NCI-H345 (cell line): ENCODE measurements at places on chromosomes 5 and 9.

- DNase-seq = no peak
These were observed 65.8 kb upstream of the DAPK1 start for GRCh38 chr9:87431837-87432236.

DNA sequence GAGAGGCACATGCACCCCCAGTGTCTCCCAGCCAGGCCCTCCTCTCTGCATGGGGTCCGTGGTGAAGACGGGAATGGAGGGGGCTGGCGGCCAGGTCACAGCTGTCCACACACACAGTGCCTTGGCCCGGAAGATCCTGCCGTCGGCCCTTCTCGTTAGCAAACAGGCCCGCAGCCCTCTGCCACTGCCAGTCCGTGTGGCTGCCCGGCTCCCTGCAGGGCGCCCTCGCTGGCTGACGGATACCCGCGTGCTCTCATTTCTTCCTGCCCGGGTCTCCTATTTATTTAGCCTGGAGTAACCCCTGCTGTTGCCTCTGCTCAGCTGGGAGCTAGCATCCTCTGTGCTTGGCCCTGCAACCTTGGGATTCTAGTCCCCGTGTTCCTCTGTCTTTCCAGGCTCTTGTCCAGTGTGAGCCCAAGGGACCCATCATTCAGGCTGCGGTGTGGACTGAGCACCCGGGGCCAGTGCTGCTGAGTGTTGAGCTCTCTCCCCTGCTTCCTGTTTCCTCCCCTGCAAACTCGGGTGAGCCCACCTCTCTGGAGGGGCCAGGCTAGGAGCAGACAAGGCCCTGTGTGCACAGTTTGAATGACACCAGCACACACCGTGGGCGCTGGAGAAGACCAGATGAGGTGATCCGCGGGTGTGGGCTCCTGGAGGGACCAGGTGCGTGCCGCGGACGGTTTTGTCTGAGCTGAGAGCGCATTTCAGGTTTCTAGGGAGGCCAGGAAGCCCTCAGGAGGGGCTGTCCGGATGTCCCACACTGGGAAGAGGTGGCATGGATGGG lies 14.6 kb upstream of the RNU6ATAC start:
- DNase-seq = no peak

DNA sequence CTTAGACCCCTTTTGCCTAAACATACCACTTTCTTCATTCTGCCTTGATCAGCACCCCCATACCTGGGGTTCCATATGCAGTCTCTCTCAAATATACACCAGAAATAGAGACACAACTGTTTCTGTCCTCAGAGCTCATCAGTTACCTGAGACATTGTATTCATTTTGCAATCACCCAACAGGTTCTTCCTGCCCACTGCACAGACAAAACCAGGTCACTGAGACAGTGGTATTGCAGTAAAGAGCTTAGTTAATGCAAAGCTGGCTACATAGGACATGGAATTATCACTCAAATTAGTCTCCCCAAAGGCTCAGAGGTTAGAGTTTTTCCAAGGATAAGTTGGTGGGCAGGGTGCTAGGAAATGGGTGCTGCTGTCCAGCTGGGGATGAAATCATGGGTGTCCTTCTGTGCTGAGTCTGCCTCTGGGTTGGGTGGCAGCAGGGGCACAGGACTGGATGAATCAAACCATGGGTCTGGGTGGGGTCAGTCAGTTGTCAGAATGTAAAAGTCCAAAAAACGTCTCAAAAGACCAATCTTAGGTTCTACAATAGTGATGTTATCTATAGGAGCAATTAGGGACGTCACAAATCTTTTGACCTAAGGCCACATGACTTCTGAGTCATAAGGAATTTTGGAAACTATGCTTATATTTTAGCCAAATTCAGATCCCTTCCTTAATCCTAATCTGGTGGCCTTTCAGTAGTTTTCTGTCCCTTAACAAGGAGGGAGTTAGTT lies 41.0 kb downstream of the KCNV2 start:
- DNase-seq = no peak

- DNase-seq = no peak
These were observed 121.3 kb downstream of the DAB2IP start for GRCh38 chr9:121772600-121773285.

DNA sequence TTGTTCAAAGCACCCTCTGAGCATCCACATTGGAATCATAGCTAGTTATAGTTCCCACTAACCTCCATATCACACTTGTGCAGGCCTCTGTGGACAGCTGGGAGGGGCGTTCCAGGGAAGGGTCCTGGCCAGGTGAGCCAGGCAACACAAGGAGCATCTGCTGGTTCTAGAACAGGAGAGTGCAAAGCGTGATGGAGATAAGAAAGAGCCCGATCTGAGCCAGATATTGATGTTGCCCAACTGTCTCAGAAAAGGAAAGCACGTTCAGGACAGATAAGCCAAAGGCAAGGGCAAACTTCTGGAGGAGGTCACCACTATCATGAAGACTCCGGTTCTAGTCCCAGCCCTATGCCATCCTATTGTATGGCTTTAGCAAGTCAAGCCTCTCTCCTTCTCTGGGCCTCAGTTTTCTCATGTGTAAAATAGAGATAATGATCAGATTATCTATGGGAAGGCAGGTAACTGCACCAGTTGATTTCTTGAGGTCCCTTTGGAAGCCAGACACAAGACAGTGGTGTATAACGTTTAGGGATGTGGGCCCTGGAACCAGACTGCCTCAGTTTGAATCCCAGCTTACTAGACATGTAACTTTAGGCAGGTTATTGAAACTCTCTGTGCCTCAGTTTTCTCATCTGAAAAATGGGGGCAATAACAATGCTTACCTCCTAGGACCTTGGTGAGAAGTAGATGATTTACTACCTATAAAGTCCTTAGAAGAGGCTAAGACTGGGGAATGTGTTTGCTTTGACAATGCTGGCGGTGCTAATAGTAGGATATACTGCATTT lies 19.8 kb downstream of the GABBR2 start:
- DNase-seq = no peak

DNA sequence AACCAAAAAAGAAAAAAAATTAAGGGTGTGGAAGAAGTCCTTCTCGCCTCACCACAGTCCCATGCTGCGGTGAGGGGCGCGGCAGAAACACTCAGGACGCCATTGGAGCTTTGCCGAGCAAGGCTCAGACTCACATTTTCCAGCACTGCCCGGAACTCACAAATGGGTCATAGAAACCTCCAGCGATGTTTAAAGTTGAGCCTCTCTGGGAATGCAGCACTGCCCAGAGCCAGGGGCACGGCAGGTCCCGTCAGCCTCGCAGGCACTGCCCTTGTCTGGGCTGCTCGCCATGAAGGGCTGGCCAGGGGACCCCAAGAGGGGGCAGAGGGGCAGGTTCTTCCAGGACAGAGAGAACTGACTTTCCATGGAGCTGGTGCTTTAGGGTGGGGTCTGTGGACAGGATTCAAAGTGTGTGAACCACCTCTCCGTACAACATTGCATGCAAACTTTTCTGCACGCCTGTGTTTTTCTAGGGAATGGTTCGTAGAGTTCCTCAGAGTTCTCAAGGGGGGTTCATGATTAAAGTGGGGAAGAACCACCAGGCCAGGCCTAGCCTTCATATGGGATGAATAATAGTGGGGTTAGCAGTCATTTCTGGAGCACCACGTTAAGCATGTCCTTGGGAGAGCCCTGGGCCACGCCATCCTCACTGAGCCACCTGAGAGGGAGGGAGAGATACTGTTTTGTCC lies 38.4 kb downstream of the PRRX2 start:
- DNase-seq = no peak

GRCh38 chr9:93149361-93149760 lies 15.3 kb upstream of the NINJ1 start:
- no peak for DNase-seq

GRCh38 chr5:141605523-141606277 lies 13.1 kb downstream of the DIAPH1 start:
- no peak for DNase-seq

GRCh38 chr9:131043087-131043486 lies 34.1 kb downstream of the LAMC3 start:
- DNase-seq = no peak
